ENCODE measurements at places on chromosomes 7 and 10. TPM values are rescaled to one million over a fixed set of nuclear protein-coding genes. Genes with fewer than 3 reads are reported as not detected.

Gene EPHA1
- total RNA-seq: 4.7 TPM

DNA sequence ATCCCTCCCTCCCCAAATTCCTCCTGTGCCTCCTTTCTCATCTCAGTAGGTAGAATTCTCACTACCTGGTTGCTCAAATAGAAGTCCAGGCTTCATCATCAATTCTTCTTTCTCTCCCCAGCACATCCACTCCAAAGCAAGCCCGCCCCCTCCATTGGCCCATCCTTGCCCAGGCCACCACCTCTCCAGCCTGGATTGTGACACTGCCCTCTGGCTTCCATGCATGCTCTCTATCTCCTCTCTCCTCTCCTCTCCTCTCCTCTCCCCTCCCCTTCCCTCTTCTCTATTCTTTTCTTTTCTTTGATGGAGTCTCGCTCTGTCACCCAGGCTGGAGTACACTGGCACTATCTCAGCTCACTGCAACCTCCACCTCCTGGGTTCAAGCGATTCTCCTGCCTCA lies 144.9 kb downstream of the UBE2H start:
- DNase-seq: no peak

Gene ARHGAP22
- 10.0 TPM for total RNA-seq

GRCh38 chr7:30249986-30250774 lies 34.2 kb upstream of the ZNRF2 start:
- DNase-seq: no peak

- DNase-seq: no peak
Observed at GRCh38 chr10:3740157-3740871, 44.7 kb downstream of the KLF6 start.

Gene SRRM3
- 154 TPM for total RNA-seq

DNA sequence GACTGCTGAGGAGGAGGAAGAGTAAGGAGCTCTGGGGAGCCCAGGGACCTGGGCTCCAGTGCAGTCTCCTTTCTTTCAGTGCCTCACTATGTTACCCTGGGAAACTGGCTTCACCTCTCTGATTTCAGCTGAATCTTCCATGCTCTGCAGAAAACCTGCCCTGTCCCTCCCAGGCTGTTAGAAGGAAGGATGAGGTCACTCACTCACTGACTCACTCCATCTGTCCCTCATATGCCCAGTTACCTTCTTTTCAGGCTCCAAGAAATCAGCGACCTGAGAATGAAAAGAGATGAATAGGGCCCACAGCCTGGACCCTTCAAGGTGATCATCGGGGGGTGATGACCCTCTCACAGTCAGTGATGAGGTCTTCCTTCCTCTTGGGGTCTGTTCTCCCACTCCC lies 481 bp downstream of the SFTPA2 start:
- no peak for DNase-seq

Gene ATG9B
- 9.4 TPM for total RNA-seq

GRCh38 chr10:10824591-10825148 lies 193.0 kb upstream of the CELF2 start:
- no peak for DNase-seq

- DNase-seq: no peak
Observed at GRCh38 chr7:26419198-26419597, 127.5 kb downstream of the SNX10 start.

Gene CYP3A4
- total RNA-seq: not detected

DNA sequence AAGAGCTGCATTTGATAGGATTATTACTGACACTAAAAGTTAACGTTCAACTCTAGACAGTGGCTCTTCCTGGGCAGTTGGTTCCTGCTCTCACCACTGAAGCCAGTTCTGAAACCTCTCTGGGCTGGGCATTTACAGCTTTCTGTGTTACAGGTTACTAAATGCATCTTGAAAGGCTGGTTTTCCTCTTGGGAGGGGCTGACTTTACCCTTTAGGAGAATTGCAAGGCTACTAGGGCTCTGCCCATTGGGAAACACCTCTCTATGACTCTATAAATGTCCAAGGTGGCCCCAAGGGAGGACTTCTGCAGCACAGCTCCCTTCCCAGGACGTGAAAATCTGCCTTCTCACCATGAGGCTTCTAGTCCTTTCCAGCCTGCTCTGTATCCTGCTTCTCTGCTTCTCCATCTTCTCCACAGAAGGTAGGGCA lies at the start of gene GPR15LG:
GPR15LG (plus strand) TSS at position 301 of the 429 bp plus-strand sequence; CDS start at position 352, 51 bp downstream.
- no peak for DNase-seq

DNA sequence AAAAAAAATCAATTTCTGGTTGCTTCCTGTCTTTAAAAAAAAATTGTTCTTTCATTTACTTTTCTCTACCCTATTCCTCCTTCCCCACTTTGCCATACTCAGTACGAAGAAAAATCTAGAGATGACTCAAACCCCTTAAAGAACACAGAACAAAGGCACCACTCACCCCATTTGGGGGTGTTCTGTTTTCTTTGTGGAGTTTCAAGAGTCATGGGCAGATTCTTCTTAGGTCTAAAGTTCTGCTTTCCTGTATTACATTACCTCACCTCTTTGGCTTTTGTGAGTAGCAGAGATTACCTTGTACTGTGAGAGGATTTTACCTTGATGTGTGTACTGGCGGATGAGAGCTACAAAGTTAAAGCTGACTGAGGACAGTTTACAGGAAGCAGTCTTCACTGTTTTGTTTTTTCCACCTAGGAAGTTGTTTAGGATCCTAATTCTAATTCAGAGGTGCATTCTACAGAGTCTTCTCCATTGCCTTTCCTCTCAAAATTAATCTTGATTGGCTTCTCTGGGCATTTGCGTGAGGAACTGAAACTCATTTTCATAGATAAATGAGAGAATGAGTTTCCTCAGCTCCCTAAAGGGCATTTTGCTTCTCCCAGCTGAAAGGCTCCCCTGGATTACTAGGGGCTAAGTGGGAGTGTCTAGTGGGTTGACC lies 20.7 kb downstream of the AVL9 start:
- DNase-seq: no peak

DNA sequence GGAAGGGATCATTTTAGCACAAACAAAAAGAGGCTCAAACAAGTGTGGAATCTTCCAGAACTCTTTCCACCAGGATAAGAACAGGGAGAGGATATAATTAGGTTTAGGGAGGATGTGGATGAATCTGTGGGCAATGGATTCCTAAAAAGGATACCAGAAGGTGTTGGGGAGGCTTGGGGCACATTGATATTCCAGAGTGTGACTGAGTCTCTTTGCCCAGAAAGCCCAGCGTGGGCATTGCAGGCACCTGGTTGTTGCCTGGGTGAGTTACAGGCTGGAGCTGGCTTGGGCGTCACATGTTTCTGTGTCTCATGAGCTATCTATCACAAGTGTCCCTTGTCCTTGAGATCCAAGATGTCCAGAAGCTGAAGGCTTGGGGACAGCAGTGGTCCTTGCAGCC lies 3.3 kb downstream of the COL26A1 start:
- DNase-seq: no peak

DNA sequence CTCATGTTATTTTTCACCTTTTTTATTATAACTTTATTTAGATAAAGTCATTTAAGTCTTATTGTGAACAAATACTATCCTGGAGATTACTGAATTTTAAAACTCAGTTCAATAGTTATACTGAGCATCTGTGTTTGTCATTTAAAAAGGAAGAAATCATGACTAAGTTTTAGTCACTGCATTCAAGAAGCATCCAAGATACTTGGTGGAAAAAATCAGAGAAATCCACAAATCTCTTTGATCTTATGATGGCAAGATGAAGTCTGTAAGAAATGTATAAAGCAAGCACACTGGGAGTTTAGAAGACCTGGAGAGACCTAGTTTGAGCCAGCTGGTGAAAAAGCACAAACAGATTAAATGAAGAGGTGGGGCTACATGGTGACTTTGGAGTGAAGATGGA lies 529.8 kb upstream of the IGFBP3 start:
- no peak for DNase-seq

- DNase-seq: no peak
Observed at GRCh38 chr10:29634105-29634504, 666 bp downstream of the SVIL start.

DNA sequence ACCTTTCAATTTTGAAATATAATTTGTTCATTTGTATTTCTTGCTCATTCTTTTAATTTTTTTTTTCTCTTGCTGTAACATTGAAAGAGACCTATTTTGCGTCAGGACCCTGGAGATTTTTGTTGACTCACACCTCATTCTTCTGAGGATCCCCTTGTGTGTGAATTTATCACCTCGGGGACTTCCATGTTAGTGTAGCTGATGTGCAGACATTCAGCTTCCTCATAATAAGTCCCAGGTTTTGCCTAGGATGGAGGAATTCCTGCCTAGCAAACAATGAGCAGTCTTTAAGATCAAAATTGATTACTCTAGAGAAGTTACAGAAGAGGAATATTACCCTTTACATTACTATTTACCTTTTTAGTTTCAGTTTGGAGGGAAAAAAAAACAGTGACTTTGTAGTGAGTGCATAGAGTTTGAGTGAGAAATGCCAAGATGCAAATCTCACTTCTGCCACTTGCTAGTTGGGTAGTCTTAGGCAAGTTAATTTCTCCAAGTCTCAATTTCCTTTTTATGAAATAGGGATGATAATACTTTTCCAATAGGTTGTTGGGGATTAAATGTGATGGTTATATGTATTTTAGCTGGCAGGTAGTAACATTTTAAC lies 14.3 kb downstream of the TES start:
- no peak for DNase-seq

Gene SFTPA2
- total RNA-seq: 0.39 TPM

Gene STRIP2
- total RNA-seq: 3.3 TPM

- DNase-seq: no peak
Observed at GRCh38 chr7:32470871-32471270, 19.3 kb downstream of the LSM5 start.
